ENCODE measurements at places on chromosomes 3 and 15. TPM values are rescaled to one million over a fixed set of nuclear protein-coding genes. Genes with fewer than 3 reads are reported as not detected.

GRCh38 chr15:68466876-68467275 is 34.9 kb upstream of the ITGA11 start:
- no peak for DNase-seq

- DNase-seq, result no peak
These were observed 159.8 kb upstream of the LMCD1 start for GRCh38 chr3:8341821-8342247.

DNA sequence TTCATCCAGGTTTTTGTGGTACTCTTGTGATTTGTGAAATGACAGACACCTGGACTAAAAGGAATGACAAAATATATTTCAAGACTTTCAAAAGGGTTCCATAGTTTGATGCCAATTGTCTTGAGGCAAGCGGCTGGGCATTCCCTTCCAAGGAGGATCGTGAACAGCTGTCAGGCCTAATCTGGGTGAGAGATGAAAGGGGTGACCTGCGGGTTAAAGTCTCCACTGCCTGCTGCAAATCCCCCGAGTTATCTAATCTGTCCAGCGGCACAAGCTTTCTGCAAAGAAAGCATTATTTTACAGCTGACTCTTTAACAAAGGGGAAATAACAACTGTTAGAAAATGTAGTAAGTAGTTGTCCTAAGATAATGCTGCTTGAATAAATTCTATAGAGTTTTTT is 128.7 kb upstream of the MB21D2 start:
- no peak for DNase-seq

DNA sequence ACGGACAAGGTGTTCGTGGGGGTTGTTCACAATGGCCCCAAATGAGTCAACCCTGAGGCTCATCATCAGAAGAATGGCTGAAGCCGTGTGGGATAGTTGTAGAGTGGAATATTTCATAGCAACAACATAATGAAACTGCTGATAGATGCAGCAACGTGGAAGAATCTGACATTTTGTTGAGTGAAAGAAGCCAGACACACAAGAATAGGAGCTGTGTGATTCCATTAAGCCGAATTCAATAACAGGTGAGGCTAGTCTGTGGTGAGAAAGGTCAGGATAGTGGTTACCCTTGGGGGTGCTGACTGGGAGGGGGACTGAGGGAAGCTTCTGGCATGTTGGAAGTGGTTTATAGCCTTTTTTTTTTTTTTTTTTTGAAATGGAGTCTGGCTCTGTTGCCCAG is 144.0 kb downstream of the SMAD6 start:
- DNase-seq, result no peak

TP63 gene
- 1.2 TPM for total RNA-seq

- no peak for DNase-seq
These were observed 60.5 kb upstream of the ACTC1 start for GRCh38 chr15:34855893-34856292.

DNA sequence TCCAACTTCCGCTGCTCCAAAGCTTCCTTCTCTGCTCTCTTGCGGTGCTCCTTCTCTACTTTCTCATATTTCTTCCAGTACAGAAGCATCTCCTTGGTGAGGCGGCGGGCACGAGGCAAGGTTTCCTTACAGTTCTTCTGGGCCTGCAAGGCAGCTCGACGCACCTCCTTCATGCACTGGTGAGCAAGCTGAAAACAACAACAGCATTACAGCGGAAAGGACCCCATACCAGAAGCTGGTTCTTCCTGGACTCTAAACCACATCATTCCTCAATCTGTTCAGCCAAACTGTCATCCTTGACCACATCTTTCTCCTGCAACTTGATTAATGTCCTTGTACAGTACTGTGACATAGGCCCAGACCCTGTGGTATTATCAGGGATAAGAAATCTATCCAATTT is 36.4 kb downstream of the INO80 start:
- DNase-seq, result no peak

DNA sequence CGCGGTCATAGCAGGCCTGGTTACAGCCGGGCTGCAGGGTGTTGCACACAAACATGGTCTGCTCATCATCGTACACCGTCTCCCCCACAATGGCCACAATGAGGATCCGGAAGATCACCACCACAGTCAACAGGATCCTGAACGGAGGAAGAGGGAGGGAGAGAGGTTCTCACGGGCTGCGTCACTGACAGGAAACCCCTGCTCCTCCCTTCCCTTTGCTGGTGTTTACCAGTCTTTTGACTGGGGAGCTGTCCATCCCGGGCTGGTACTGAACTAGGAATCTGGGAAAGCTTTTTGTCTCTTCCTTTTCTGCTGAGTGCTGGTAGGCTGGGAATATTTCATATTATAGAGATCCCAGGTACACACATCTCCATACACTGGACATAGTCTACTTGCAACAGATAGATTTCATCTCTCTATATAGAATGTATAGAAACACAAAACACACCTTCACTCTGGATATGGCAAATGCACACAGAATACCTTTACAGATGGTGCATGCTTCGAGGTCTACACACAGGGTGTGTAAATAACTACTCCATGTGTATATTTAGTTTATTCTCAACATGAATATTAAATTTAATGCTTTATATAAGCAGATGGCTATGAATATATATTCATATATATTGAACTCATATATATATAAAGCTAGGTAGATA is 1.4 kb downstream of the GJD2 start:
- no peak for DNase-seq

DNA sequence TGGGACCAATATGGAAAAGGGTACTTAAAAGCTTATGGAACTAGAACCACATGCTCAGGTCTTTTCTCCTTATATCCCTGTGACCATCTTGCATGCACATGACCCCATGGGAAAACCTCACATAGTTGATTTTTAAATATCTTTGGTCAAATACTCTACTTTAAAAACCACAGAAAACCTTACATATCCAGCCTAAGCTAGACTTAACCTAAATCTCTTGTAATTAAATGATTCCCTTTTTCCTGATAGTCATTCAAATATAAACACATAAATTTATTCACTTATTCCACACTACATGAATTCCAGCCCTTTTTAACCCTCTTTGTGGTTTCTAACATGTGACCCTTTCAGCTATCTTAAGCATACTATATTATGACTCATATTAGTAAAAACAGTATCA is 46.8 kb downstream of the DNAJC13 start:
- DNase-seq, result no peak

DNA sequence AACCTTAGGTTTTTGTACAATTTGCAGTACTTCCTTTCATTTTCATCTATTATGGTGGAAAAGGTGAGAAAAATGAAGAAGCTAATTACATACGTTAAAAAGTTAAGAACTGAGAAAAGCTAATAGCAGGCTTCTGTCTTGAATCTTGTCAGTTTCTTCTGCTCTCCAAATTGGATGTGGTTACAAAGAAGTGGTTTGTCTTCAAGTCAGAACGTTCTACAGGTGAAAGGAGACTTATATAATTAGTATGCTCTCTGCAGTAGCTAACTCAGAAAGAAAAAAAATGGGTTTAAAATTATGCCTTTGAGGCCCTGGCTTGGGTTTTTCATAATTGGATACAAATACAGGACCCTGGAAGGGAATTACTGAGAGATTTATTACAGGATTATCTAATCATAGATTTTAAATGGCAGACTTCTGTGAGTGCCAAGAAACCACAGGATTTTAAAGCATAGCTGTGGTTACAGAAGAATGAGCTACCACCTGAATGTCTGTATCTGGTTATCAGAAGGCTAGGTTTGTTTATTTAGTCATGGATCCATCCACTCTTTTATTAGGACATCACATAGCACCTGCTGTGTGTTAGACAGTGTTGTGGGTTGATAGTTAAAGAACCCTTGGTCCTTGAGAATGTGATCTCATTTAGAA is 528.1 kb upstream of the MCTP2 start:
- no peak for DNase-seq

DNA sequence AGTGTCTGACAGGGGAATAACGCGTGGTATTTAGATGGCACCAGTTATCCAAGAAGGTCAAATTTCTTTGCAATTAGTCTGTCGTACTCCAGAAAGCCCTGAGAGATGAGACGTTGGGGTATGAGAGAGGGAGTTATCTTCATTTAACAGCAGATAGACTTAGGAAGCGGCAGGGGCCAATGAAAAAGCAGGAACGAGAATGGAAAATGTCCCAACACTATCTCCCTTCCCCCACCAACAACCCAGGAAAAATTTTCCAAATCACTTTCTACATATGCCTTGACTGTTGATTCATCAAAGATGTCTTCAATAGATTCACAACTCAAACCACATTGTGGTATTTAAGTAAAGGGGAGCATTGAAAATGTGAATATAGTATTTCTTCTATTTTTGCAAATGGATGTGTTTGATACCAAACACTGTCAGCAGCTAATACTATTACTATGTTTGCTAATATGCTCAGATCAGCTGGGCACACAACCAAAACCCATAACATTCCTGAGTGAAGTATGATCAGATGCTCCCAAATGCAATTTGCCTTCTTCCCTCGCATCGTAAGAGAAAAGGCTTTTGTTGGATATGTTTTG is 13.3 kb upstream of the GREM1 start:
- no peak for DNase-seq

DNA sequence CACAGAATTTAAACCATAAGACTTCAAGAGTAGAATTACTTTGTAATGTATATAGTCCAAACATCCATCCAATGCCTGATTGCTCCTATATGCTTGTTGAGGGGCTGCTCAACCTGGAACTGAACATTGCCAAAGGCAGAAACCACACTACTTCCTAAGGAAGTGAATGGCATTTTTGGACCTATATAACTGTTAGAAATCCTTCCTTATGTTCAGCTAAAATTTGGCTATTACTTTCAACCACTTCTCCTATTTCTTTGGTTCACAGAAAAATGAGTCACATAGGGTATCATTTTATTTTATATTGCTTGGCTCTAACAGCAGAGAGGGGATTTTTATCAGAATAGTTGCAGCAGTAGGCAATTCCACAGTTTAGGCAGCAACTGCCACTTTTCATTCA is 342.1 kb downstream of the SLC9A9 start:
- no peak for DNase-seq

COMMD4 gene
- 66.9 TPM for total RNA-seq

DNA sequence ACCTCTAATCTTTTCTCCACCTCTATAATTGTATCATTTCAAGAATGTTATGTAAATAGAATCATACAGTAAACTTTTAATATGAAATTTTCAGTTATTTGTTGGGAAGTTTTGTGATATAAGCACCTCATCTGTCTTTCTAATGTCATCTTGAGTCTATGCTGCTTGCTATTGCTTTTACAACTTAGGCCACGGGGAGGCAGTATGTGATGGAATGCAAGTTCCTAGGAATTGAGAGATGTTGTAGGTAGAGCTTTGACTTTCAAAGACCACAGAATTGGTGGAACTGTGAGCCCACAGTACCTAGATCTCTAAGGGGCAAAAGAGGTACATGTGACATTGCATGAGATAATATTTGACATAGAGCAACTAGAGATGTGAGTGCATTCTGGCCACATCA is 328.3 kb downstream of the MFSD1 start:
- DNase-seq, result no peak

IGSF10 gene
- 4.1 TPM for total RNA-seq

- DNase-seq, result no peak
These were observed 783.3 kb upstream of the ARRDC4 start for GRCh38 chr15:97177151-97177577.

SLC28A2 gene
- not detected for total RNA-seq

GRCh38 chr3:189393598-189393997 is 221.8 kb downstream of the TPRG1 start:
- DNase-seq, result no peak

- peak; percentile 23 for DNase-seq
These were observed 57.0 kb upstream of the GPR149 start for GRCh38 chr3:154486949-154487348.

DNA sequence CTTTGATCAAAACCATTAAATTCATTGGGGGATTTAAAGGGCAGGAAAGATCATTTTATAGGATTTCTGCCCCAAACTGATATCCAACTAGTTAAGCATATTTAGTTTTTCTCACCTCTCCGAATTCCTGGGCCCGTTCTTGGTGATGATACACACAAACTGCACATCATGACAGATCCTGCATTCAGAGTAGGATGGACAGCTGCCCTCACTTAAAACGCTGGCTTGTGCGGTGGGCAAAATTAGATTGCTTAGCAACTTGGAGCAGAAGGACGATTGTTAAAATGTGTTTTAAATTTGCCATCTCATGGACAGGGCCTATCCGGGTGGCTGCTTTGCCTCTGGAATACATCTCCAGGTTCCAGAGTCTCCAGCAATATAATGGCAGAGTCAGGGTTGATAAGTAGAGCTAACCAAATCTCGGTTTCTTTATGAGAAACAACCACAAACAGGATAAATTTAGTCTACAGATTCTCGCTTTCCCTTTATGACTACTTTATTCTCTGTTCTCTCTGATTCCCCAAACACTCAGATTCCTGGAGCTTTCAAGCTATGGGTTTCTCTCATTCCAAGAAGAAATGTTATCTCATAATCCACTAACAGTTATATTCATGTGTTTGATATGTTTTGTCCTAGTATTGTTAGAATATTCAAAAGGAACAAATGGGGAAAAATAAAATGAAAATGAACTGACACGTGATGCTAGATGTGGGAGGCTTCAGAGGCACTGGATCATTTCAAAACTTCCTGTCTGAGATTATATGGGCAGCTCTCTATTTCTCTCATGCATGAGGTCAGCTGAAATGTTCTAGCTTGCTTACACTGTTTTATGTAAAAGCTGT is 1014.1 kb upstream of the SEMA6D start:
- no peak for DNase-seq

- no peak for DNase-seq
These were observed 187.8 kb downstream of the TLE3 start for GRCh38 chr15:69909719-69910444.

SCAMP5 gene
- 6.7 TPM for total RNA-seq

DNA sequence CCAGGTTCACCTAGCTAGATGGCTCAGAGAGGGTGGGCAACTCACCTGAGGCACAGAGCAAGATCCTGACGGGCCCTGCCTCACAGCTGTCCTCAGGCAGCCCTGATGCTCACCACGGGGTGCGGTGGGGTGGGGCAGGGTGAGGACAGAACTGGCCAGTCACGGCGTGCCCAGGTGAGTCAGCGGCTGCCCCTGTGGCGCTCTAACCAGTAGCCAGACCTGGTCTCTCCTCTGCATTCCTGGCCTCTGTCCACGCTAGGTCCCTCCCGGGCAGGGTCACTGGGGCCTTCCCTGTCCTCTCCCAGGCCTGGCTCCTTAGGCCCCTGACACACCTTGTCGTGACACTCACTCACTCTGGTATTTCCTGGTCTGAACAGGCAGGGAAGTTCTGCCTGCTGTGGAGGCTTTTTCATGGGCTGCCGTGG is 901 bp downstream of the ALS2CL start:
- no peak for DNase-seq

DNA sequence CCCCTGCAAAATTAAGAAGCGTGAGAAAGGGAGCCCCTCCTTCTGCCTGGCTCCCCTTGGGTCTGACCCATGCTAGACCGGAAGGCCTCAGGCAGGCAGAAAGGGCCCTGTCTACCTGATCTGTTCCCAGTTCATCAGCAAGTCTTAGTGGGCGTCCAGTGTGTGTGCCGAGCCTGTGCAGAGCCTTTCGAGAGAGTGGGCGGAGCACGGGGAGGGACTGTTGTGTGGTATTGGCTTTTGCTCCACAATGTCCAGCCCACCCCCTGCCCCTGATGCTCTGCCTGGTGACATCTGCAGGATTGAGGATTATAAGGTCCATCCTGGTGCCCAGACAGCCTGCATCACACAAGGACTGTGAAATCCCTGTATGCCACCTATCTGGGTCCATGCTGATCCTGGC is 82.9 kb downstream of the CHDH start:
- no peak for DNase-seq

DIS3L gene
- total RNA-seq, result 26.7 TPM

GPR62 gene
- total RNA-seq, result not detected

GRCh38 chr15:39488961-39489360 is 91.9 kb upstream of the THBS1 start:
- DNase-seq, result no peak

- DNase-seq, result no peak
These were observed 20.0 kb upstream of the TRIM71 start for GRCh38 chr3:32797776-32798175.

GRCh38 chr3:122902326-122902725 is 107.5 kb downstream of the SLC49A4 start:
- DNase-seq, result no peak

All from heart left ventricle (tissue), 16 donors.